ENCODE measurements at places on chromosomes 2 and 18. TPM values are rescaled to one million over a fixed set of nuclear protein-coding genes. Genes with fewer than 3 reads are reported as not detected.
A peak's percentile ranks its signal among the peaks of the same experiment; 100 is the strongest.

The TMEM169 gene
- total RNA-seq, result 2.9 TPM

DNA sequence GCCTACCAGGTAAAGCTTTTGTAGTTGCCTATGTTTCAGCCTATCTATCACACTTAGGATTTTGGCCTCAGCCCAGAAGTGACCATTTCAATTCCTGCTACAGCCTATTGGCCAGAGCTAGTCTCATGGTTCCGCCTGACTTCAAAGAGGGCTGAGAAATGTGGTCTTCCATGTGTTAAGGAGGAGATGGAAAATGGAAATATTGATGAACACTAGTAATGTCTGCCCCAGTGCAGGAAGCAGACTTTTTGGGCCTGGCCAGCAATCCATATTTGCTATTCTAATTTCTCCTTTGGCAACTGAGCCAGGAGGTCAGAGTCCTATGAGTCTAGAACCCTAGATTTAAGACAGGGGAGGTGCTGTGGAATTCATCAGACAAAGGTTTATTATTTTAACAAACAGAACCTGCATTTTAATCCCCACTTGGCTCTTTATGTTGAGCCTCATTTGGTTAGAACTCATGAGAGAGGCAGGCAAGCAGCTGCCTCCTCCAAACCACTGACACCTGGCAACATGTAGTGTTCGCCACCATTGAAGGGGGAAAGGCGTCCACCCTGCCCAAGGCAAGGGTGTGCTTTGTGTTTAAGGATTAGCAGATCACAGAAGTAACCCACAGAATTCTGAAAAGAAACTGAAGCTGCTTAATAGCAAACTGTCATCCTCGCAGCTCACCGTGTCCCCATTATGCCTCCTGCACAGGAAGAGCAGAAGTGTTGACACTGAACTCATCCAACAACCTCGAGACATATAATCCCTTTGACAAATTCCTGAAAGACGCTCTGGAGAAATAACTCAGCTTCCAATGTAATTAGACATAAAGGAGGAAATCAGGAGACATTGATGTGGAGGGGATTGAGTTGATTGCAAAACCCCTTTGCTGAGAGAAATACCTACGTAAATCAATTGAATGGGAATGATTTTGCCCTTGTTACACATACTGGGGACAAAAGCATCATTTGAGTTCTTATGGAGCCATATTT lies 47.7 kb upstream of the SCG2 start:
- no peak for DNase-seq

DNA sequence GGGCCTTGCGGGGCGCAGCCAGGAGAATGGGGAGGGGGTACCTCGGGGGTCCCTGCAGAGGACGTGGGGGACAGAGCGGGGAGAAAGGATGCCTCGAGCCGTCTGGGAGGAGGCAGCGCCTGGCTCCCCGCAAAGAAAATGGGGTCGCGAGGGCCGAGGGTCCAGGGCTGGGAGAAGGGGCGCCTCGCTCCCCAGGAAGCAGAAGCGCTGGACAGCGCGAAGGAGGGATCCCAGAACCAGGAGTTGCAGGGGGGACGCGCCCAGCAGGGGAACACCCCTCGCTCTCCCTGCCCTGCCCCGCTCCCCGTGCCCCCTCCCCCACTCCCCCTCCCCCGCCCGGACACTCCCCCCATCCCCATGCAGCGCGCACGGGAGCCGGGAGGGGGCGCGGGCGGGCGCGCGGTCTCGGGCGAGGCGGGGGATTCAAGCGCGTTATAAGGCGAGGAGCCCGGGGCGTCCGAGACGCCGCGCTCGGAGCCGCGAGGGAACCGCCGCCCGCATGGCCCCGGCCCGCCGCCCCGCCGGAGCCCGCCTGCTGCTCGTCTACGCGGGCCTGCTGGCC lies at the start of gene ERFE:
TSS of gene ERFE (plus strand) at position 462 of the 562 bp plus-strand sequence. CDS start at position 500, 38 bp downstream.
- DNase-seq, result peak; percentile 18

DNA sequence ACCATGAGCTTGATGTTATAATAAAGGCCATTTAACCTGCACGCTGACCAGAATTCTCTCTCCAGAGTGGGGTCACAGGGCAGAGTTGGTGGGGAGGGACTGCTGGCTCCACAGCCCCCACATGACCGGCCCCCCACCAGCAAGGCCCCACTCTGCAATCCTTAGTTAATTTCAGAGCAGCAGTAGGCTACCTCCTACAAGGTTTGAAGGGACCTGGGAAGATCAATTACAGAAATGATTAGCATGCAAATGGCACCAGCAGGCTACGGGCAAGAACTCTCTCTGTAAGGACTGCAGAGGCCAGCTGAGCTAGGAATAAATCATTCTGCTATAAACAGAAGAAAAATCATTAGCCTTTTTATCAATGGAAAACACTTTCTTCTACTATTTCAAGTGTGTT lies 135.3 kb downstream of the C1D start:
- no peak for DNase-seq

DNA sequence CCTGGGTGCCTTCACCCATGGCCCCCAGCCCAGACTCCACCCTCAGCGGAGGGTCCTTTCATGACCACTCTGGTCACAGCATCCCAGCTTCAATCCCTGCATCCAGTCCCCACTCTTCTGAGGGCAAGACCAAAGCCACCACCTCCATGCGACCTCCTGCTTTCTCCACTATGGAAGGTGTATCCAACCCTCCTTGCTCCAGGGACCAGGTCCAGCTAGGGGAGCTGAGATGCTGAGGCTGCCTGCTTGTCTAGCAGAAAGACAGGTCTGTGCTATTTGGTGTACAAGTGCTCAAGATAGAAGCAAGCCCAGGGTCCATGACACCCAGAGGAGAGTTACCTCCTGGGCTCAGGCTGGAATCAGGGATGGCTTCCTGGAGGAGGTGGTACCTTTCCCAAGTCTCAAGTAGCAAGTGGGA lies 73.8 kb upstream of the RAB6C start:
- no peak for DNase-seq

GRCh38 chr2:233092432-233093165 lies 32.5 kb downstream of the INPP5D start:
- no peak for DNase-seq

DNA sequence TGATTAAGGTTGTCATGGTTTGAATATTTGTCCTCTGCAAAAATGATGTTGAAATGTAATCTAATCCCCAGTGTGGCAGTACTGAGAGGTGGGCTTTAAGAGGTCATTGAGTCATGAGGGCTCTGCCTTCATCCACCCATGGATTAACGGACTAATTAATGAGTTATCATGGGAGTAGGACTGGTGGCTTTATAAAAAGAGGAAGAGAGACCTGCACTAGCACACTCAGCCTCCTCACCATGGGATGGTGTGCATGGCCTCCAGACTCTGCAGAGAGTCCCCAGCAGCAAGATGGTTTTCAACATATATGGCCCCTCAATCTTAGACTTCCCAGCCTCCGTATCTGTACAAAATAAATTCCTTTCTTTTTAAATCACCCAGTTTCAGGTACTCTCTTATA lies 41.0 kb downstream of the DTNB start:
- DNase-seq, result no peak

- no peak for DNase-seq
Measured at GRCh38 chr2:186410802-186411201, 75.3 kb upstream of the ZC3H15 start.

- no peak for DNase-seq
Measured at GRCh38 chr2:10826625-10827024, 14.0 kb upstream of the PDIA6 start.
